ENCODE measurements at places on chromosomes 1 and 21.

- no peak for DNase-seq
Measured at GRCh38 chr1:46097149-46097472, 35.3 kb downstream of the PIK3R3 start.

DNA sequence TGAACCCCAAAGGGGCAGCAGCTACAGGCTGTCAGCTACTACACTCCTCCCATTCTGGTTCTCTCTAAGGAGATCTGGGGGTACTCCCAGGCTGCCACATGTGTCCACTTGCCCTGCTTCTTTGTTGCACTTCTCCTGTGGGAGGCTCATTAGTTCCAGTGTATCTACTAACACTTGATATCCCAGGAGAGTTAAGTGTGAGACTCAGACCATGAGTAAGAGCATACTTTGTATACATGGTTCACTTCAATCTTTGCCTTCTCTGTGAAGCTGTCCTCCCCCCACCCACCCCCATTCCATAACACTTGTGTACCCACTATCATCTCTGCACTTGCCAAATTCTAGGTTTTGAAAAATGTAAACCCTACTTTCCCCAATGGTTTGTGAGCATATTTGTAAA is 34.9 kb upstream of the GADD45A start:
- DNase-seq, result no peak

DNA sequence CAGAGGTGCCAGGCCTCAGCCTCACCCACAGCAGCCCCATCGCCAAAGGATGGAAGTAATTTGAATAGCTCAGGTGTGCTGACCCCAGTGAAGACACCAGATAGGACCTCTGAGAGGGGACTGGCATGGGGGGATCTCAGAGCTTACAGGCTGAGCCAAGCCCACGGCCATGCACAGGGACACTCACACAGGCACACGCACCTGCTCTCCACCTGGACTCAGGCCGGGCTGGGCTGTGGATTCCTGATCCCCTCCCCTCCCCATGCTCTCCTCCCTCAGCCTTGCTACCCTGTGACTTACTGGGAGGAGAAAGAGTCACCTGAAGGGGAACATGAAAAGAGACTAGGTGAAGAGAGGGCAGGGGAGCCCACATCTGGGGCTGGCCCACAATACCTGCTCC is 15.0 kb downstream of the NPR1 start:
- DNase-seq, result no peak

- no peak for DNase-seq
Measured at GRCh38 chr21:35593000-35593502, 467.3 kb downstream of the SETD4 start.

GRCh38 chr21:35775778-35776544 is 284.4 kb downstream of the SETD4 start:
- no peak for DNase-seq

- DNase-seq, result no peak
Measured at GRCh38 chr1:53946252-53947171, at the start of gene LRRC42. Gene LRRC42 (plus strand): TSS chr1:53946350. CDS start chr1:53952000, 5,650 bp downstream.

GRCh38 chr1:22932803-22933470 is 39.7 kb downstream of the LACTBL1 start:
- no peak for DNase-seq

GRCh38 chr1:41618066-41618825 is 133.8 kb upstream of the EDN2 start:
- DNase-seq, result no peak

DNA sequence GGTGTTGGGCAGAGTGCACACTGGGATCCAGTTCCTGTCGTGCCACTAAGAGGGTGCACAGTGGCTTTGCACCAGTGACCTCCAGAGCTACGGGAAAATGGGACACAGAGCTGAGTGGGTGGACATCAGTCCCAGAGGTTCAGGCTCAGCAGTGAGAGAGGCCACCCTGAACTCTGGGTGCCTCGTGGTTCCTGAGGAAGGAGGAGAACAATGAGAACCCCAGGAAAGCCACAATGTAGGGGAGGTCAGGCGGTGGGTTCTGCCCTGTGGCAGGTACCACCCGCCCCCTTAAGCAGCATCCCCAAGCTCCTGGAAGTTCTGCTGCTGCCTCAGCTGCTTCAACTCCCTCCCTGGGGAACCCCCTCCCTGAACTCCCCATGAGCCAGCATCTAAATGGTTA is 112.2 kb downstream of the GRIK3 start:
- DNase-seq, result no peak

- DNase-seq, result no peak
Measured at GRCh38 chr1:8536515-8536914, 218.6 kb downstream of the SLC45A1 start.

DNA sequence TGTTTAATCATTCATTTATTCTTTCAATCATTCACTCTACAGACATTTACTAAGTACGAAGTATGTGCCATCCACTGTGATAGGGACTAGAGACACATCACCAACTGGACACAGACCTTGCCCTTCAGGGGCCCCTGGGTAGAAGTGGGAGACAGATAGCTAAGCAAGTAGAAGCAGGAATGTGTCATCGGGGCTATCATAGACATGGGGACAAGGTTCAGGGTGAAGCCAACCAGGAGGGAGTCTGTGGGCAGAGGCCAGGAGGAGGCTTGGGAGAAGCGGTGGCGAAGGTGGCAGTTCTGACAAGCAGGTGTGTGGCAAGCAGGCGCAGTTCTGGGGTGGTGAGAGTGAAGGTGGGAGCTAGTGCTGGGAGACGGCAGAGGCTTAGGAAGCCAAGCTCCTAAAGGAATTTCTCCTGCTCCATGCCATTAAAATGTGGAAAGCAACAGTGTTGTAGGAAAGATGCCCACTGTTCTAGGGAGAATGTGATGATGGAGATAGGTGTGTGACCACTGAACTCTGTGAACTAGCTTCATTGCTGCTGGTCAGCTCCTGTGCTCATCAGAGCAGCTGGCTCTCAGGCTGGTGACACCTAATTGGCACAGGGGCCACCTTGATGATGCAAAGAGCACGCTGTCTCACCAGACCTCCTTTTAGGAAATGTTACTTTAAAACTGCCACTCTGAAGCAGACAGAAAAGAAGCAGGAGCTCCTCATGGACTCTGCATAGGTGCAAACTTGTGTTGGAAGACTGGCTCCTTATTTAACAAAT is 79.7 kb upstream of the LPGAT1 start:
- no peak for DNase-seq

DNA sequence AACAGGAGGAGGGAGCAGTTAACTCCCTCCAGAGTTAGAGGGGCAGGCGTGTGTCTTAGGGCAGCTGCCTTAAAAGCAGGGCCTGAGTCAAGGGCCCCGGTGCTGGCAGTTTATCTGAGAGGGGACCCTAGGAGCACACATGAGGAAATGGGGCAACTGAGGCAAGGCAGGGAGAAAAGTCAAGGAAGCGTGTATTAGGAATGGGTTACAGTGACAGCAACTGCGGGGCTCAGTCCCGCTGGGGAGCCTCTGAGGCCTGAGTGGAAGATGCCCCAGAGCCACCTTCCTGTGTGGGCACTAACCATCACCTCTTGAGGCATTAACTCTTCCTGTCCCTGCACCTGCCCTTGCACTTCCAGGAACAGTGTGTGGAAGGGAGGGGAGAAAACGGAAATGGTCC is 276.3 kb downstream of the MATN1 start:
- DNase-seq, result no peak

GRCh38 chr1:180888870-180889269 is 23.8 kb upstream of the KIAA1614 start:
- DNase-seq, result no peak

DNA sequence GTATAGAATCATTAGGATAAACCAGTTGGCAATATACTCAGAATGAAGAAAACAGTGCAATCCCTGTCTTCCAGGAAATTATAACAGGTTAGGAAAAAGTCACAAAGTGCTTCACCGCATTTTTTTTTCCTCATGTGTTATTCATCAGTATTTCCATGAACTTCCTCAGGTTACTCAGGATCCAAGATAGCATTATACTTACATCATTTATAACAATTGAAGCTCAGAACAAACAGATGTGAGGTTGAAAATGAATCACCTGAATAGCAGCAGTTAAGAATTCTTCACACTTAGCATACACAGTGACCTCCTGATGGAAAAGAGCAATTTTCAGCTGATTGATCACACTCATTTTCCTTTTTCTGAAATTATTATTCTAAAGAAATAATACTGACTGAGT is 1040.7 kb upstream of the B3GALT2 start:
- peak; percentile 39 for DNase-seq

GRCh38 chr1:39876144-39876543 is 7.2 kb downstream of the TRIT1 start:
- DNase-seq, result no peak

DNA sequence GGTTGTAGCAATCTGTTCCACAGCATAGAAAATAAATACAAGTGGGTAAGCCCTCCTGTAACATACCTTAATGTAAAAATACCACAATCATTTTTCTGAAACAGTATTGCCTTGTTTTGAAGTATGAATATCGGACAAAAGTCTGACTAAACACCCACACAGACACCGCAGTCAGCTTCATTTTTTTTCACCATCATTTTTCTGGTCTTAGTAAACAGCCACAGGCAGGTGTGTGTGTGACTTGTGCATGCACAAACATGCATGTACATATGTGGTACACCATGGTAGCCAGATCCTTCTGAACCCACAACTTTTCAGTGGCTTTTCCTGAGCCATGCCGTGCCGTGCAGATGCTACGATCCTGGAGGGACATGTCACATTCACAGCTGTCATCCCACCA is 261.7 kb downstream of the PCP4 start:
- no peak for DNase-seq

GRCh38 chr1:203288400-203288799 is 16.9 kb upstream of the BTG2 start:
- DNase-seq, result no peak

DNA sequence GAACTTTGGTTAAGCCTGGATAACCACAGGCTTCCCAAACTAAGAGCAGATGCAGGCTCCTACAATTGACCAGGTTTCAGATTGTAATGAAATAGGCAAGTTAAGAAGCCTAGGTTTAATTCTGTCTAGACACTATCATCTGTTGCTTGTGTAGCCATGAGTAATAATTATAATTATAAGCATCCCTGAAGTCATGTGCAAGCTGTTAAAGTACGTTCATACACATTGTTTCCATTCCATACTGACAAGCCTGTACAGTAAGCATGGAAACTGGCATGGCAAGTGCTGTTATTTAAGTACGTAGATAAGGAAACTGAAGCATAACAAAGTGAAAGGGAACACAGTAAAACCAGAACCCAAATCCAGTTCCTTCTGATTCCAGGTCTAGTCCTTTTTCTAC is 557.2 kb upstream of the BEND5 start:
- DNase-seq, result no peak

- DNase-seq, result no peak
Measured at GRCh38 chr1:29511436-29511835, 275.1 kb downstream of the PTPRU start.

All from kidney epithelial cell (primary cell).